Breast epithelium (tissue), 4 donors: ENCODE measurements at places on chromosomes 2 and 18. TPM values are rescaled to one million over a fixed set of nuclear protein-coding genes. Genes with fewer than 3 reads are reported as not detected.

GRCh38 chr2:61693744-61694143, 155.6 kb upstream of the XPO1 start:
- DNase-seq = no peak

DNA sequence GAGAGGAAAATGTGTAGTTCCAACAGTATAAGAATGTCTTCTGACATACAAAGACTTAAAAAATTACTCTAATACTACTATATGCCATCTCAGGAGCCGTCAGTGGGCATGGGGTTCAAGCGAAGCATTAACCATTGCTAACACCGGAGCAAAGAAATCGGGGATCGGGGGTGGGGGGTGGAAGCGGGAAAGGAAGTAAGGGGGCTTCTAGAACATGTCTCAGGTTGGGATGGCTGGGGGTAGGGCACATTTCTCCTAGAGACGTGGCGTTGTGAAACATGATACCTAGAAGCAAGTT, 702 bp downstream of the LMAN1 start:
- DNase-seq = no peak

The CD8A gene
- 3.2 TPM for total RNA-seq

The PTPRN gene
- total RNA-seq = 0.33 TPM

The MYCN gene
- total RNA-seq = 0.98 TPM

DNA sequence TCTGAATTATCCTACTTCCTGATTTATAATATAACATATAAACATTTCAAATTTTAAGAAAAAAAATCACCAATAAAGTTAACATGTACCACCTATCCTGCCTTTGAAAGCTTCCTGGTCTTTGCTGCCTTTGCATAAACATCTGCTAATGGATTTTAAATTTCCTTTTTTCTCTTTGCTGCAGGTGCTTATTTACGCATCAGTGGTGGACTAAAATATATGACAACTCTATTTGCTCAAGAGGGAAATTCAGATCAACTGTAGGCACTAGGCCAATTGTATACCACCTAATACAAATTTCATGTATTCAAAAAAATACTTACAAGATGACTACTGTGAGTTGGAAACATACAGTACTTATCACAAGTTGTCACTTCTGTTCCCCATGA, 57.2 kb downstream of the RAD51AP2 start:
- no peak for DNase-seq
